ENCODE measurements at places on chromosomes 11 and 22.

DNA sequence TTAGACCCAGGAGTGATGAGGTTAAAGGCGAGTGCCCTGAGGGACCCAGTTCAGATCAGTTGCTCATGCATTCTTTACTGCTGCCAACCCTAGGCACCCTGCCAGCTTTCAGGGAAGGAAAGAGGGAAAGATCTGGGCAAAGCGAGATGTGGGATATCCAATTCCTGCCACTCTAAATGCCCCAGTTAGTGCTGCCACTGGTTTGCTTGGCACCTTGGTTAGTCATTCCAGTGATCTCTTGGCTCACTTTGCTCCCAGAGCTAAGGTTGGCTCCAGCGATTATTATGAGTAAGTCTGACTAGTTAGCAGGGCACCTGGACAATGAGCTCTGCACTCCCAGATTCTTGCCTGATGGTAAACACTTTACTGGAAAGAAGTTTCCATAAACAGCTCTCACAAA lies 85.0 kb downstream of the INSC start:
- no peak for DNase-seq

- DNase-seq: no peak
Observed at GRCh38 chr11:11243209-11243589, 109.9 kb downstream of the CSNK2A3 start.

DNA sequence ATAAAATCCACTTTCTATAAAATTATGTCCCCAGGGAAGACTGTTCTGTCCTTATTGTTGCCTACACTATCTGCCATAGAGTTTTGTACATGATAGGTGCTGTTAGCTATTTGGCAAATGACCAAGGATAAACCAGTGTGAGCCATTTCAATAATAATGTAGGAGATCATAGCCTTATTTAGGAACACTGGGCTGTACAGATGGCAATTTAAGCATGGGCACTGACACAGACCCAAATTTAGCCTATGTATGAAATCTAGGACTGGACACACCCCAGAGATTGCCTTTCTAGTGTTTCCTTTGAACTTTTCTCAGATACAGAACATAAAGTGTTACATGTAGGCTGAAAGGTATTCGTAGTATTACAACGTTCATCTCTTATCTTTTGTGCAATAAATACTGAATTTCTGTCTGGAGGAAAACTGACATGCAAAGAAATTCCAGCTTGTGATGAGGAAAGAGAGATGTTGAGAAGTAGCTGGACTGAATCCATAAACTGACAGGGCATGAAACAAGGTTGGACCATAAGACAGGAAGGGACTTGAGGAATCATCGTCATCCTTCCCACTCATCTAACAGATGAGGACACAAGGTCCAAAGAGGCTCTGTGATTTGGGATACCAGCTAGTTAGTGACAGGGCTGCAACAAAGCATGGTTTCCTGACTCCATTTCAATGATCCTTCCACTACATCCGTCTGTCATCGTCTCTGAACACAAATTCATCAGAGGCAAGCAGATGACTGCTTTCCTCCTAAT lies 60.3 kb downstream of the TMPRSS5 start:
- DNase-seq: no peak

DNA sequence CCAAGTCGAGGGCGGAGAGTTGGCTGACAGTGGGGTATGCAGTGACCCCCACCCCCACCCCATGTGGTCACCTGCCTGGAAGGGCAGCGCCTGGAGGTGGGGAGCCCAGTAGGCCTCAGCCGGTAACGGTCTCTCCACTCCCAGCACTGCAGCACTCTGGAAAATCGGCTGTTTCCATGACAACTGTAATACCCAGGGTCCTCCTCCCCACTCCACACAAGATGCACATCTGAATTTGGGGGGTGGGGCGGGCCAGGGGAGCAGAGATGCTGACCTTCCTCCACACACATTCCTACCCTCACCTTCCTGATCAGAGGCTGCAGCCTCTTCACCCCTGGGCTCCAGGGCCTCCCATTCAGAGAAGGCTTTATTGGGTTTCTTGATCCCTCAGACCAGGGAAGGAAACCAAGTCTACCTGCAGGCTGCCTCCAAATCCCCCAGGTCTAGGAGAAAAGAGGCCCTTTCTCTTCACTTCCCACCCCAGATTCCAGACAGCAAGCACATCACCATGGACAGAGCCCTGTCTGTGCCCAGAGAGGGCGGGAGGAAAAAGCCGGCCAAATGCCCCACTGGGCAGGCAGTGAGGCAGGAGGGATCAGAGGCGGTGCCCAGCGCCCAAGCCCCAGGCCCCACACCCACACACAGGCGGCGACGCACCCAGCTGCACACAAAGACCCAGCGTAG lies 46.5 kb downstream of the SLC22A12 start:
- DNase-seq: no peak

DNA sequence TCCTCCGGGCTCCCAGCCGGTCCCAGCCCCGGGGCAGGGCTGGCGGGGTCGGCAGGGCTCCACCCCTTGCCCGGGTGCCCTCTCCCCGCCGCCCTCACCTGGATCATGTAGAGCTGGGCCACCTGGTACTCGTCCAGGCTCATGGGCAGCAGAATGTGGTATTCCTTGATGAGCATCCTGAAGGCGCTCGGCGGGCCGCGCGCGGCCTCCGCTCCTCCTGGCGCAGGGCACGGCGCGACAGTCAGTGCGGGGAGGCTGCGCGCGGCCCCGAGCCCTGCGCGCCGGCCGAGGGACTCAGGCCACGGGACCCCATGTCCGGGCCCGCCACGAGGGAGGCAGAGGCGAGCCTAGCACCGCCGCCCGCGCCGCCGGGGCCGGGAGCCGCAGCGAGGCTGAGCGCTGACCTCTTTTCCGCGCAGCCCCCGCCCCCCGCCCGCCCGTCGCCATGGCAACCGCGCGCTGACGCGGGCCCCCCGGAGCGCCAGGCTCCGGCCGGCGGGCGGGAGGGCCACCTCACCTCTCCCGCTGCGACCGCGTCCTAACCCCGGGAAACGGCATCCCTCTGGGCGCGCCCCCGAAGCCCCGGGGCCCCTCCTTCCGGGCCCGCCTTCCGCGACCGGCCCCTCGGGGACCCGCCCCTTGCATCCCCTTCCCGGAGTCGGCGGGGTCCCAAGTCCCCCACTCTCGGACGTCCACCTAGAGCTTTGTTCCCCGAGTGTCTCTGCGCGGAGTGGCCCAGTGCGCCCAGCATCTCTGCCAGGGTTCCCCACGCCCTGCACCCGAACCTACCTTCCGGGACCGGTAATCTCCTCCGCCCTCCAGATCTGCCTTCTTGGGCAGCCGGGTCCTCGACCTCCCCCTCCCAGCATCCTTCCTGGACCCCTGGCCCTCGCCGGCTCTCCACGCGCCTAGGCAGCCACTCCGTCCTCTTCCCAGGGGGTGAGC lies 886 bp downstream of the PITPNM1 start:
- DNase-seq: peak; percentile 58

DNA sequence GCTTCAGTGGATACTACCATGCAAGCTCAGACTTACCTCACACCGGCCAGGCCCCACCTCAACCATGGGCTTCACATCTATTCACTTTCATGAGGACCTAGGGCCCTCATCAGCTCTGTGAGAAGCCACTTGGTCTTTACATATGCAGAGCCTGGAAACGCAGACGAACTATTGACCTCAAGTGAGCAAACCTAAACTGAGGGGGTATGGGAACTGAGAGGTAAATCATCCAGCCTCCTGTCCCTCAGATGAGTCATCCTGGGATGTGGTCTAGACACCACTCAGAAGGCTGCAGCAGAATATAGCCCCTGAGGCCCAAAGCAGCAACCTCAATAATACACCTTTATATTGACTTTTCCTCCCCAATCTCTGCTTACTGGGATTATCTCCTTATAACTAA lies 578.0 kb downstream of the INSC start:
- DNase-seq: no peak

GRCh38 chr11:38791346-38791961 lies 2193.4 kb upstream of the RAG2 start:
- DNase-seq: peak; percentile 59

- DNase-seq: no peak
Observed at GRCh38 chr22:48577014-48577690, 1250.5 kb downstream of the BRD1 start.

GRCh38 chr11:77658213-77659013 lies 20.8 kb upstream of the CLNS1A start:
- DNase-seq: no peak

DNA sequence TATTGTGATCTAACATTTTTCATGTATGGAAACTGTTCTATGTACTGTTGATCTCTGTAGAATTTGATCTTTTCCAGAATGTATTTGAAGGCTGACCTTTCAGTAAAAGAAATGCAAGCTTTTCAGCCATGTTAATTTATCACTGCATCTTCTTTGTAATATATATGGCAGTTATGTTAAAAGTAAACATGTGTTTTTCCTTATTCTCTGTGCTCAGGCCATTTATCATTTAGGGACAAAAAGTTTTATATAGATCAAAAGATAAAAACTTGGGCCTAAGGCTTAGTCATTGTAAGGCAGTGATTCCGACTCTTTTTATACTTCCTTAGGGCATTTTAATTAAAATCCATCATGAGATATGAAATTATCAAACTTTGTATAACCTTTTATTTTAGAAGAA lies 48.7 kb downstream of the KDM2A start:
- no peak for DNase-seq

GRCh38 chr11:1883346-1884302 lies 8.1 kb downstream of the PRR33 start:
- no peak for DNase-seq

DNA sequence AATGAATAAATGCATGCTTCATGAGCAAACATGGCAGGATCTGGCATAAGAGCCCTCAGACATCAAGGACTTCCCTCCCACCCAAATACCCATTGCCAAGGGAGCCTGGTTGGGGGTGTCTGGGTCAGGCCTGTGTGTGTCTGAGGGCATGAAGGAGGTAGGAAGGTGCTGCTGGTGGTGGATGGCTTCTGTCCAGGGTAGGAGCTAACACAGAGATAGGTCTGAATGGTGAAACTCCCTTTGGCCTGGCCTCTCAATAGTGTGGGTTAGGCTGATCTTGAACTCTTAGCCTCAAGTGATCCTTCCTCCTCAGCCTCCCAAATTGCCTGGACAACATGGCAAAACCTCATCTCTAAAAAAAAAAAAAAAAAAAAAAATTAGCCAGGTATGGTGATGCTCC lies 2.8 kb downstream of the AMPD3 start:
- DNase-seq: no peak

GRCh38 chr22:43042101-43042780 lies 27.3 kb upstream of the PACSIN2 start:
- DNase-seq: no peak

DNA sequence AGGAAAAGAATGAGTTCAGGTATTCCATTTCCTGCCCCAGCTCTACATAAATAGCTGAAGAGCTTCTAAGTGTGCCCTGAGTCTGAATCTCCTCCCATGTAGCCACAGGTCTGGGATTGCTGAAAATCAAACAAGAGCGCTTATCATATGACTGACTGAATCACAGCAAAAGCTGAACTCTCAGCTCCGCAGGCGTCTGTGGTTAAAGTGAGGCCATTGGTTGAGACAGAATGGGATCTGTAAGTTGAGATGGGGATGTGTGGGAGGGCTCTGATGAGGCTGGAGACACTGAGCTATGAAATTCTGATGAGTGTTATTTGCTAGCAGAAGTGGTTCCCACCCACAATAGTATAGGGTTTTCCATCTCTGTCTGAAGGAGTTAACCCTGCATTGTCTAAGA lies 637.0 kb downstream of the OPCML start:
- no peak for DNase-seq

- no peak for DNase-seq
Observed at GRCh38 chr11:44862558-44863101, 88.1 kb downstream of the TP53I11 start.

DNA sequence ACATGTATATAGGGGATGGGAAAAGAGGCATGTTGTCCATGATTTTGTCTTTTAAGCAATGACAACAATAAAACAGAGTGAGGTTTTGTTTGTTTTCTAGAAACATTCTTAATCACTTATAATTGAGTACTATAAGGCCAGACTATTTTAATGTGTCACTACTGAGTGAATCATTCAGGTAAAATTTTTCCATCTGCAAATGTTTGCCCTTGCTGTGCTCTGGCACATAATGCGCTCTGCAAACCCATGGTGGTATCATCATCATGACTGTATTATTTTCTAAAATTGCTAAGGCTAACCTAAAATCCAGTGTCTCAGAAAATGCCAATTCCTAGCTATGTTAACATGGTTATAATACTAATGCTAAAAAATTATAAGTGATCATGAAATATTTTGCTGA lies 261.2 kb downstream of the CADM1 start:
- no peak for DNase-seq

GRCh38 chr11:27456140-27456794 lies 16.3 kb downstream of the LGR4 start:
- no peak for DNase-seq

GRCh38 chr11:95790933-95791708 lies 823 bp downstream of the CEP57 start:
- DNase-seq: no peak

GRCh38 chr11:133582750-133583149 lies 50.4 kb upstream of the OPCML start:
- no peak for DNase-seq

Data from immature natural killer cell (primary cell).